ENCODE measurements at places on chromosomes 6 and 20. TPM values are rescaled to one million over a fixed set of nuclear protein-coding genes. Genes with fewer than 3 reads are reported as not detected.

LY6G6F gene
- total RNA-seq: not detected

FAM83C gene
- not detected for total RNA-seq

NKX2-2 gene
- total RNA-seq: not detected

GPX5 gene
- total RNA-seq: not detected

SRMS gene
- not detected for total RNA-seq

HCRTR2 gene
- not detected for total RNA-seq

SLC22A3 gene
- total RNA-seq: 361 TPM

IL17A gene
- not detected for total RNA-seq

HLA-DQB2 gene
- 1.5 TPM for total RNA-seq

THEMIS gene
- 0.22 TPM for total RNA-seq

MDC1 gene
- 22.2 TPM for total RNA-seq

CALHM4 gene
- total RNA-seq: not detected

CFB gene
- 33.4 TPM for total RNA-seq

SLC22A16 gene
- not detected for total RNA-seq

ACTL10 gene
- 3.8 TPM for total RNA-seq

RAMACL gene
- total RNA-seq: 9.6 TPM

MYO6 gene
- total RNA-seq: 16.5 TPM

CNR1 gene
- total RNA-seq: 11.8 TPM
